NCI-H187 treated with DMSO at 0.1 percent for 48 hours (cell line): ENCODE measurements at places on chromosomes 4 and X.

DNA sequence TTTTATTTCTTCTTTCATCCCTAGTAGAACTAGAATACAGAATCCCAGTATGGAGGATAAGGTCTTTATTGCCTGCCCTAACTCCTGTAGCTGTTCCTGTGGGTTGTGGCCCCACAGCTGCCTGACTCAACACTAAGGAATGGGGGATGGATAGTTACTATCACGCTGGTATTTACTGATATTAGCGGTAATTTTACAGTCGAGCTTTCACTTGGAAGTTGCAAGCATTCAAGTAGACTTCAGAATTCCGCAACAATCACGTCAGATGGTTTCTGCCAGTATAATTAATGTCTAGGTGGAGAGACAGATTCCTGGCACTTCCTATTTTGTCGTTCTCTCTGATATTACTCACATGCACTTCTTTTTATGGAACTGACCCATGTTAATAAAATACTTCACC is 489.8 kb downstream of the PABPC4L start:
- DNase-seq = no peak

DNA sequence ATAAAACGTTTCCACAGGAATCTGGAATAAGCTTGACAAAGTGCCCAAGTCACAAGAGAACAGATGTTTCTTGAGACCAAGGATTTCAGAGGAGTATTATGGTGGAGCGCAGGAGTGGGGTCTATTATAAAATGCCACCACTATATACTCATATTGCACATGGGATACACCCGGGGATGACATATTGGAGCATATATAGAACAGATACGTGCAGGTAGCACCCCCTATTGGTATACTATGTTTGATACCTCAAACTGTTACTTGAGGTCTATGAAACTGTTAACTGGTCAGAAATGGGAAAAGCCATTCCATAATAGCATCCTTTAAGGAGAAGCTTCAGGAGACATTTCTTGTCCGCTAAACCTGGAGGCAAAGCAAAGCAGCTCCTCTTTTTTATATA is 86.0 kb downstream of the PCYT1B start:
- DNase-seq = no peak

- DNase-seq = no peak
Measured at GRCh38 chrX:38900719-38901118, 99.5 kb downstream of the MID1IP1 start.

GRCh38 chrX:103704863-103705262 is 5.8 kb upstream of the TMEM31 start:
- DNase-seq = no peak

DNA sequence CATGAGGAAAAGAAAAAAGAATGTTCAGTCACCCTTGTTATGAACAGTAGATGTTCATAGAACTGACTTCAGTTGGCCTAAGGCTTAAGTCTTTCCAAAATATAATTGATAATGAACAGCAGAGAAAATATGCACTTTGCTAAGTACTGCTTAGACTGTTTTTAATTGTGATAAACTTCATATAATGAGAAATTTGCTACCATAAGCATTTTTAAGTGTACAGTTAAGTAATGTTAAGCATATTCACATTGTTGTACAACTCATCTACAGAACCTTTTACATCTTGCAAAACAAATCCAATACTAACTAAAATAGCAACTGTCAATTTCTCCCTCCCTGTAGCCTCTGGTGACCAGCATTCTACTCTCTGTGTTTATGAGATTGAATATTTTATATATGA is 792.2 kb upstream of the LCORL start:
- DNase-seq = no peak

- DNase-seq = no peak
Measured at GRCh38 chr4:127623797-127624083, 9.0 kb upstream of the INTU start.
